ENCODE measurements at places on chromosomes 7 and 10.
A peak's percentile ranks its signal among the peaks of the same experiment; 100 is the strongest.

- DNase-seq: no peak
Observed at GRCh38 chr10:31170636-31171035, 139.0 kb upstream of the ZNF438 start.

DNA sequence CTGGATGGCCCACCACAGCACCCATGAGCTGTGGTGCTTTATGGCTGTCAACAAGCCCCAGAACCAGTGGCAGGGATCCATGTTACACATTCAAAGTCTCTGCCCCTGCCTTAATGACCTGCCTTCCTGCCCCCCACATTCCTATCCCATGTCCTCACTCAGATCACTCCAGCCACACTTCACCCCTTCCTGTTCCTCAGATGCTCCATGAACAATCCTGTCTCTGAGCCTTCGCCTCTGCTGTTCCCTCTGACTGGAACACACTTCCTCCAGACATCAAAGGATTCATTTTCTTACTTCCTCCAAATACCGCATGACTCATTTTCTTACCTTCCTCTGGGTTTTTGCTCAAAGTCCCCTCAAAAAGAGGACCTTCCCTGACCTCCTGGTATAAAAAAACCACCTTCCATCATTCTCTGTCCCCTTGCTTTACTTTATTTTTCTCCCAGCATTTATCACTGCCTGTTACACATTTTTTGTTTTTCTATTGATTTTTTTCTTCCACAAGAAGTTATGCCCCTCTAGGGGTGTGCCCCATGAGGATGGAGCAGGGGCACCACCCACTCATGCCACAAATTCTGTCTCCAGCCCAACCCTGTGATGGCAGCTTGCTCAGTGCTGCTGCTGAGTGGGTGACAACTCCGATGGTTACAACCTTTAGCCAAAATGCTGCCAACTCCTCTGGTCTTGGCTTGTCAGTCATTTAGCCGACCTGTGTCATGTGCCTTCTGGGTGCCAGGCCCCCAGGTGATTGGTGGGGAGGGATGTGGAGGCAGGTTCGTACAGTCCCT, 18.2 kb downstream of the COL13A1 start:
- DNase-seq: no peak

- no peak for DNase-seq
Observed at GRCh38 chr10:19944911-19945663, 128.9 kb downstream of the PLXDC2 start.

GRCh38 chr10:89805599-89806013, 104.2 kb downstream of the KIF20B start:
- peak; percentile 65 for DNase-seq
